IMR-90 (cell line): ENCODE measurements at places on chromosomes 2 and 18. TPM values are rescaled to one million over a fixed set of nuclear protein-coding genes. Genes with fewer than 3 reads are reported as not detected.

DNA sequence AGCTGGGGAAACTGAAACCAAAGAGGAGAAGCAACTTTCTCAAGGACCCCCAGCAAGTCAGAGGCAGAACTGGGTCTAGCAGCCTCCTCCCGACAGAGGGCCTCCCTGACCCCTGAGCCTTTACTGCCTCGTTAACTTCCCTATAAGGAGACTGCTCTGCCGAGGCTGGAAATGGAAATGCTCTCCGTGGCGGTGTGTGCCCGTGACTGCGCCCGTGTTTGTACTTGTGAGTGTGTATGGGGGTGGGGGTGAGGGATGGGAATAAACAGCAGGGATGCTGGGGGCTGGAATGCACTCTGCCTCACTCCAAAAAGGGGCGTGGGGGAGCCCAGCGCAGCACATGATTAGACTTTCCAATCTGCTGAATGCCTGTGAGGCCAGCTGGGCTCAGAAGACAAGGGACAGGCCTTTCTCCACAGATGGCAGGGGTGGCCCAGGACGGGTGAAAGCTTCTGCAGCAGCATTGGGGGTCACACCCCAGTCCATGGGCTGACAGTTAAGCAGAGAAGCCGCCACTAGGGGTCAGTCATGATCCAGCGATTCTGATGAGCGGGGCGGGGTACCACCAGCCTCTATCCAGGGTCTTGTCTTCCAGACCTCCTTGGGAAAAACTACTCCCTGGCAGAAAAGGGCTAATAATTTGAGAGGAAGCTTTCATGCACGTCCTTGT, 26.8 kb downstream of the MPHOSPH10 start:
- H3K4me3 ChIP-seq, result peak overlapping the region; percentile 26
- H3K27me3 ChIP-seq, result peaks cover 8% of the 10 kb centered on the region; the same call in 1 of the 2 replicates
- H3K27ac ChIP-seq, result no peak overlapping the region
- DNase-seq, result peak; percentile 18

The G6PC2 gene
- not detected in 2 replicates for polyA plus RNA-seq

The FIGN gene
- polyA plus RNA-seq, result 0.46 and 0.77 TPM in 2 replicates

GRCh38 chr18:8806100-8806797, 100.9 kb downstream of the MTCL1 start:
- H3K36me3 ChIP-seq, result peaks cover 46% of the 10 kb centered on the region
- no peak for DNase-seq
- no peak overlapping the region for H3K4me3 ChIP-seq
- peak overlapping the region; percentile 59; the same call in 1 of the 2 replicates for H3K27ac ChIP-seq
- H3K4me1 ChIP-seq, result peaks cover 32% of the 10 kb centered on the region

DNA sequence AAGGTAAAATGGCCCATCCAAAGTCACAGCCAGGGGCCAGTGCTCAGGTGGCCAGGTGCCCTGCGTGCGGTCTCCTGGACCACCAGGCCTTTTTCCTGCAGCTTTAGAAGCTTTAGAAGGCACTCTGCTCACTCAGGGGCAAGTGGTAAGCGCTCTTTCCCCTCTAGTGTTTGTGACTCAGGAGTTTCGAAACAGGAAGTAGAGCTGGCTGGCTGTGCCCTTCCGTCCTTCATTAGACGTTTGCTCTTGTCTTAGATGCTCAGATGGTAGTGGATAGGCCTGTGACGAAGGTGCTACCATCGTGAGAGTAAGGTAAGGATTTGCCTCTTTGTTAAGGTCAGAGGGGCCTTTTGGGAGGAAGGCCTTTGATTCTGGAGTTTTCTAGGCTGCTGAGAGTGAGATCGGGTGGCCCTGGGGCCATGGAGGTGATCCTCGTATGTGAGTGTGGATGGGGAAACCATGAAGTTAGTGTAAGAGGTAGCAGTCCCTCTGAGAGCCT, at the start of gene CASP8:
TSS of gene CASP8 (plus strand) at position 235 of the 499 bp plus-strand sequence. CDS start 5,951 bp downstream, outside the sequence.
- no peaks in the 10 kb centered on the region for H3K27me3 ChIP-seq
- H3K27ac ChIP-seq, result no peak within 1 kb of the TSS
- H3K4me1 ChIP-seq, result peaks cover 9% of the 10 kb centered on the region
- peak; percentile 53 for DNase-seq
- H3K4me3 ChIP-seq, result no peak within 1 kb of the TSS

GRCh38 chr18:76859474-76860339, 37.4 kb downstream of the ZNF236 start:
- H3K27me3 ChIP-seq, result no peaks in the 10 kb centered on the region
- H3K36me3 ChIP-seq, result peaks cover 11% of the 10 kb centered on the region
- H3K27ac ChIP-seq, result no peak overlapping the region

The SNORC gene
- 0.67 and 0.79 TPM in 2 replicates for polyA plus RNA-seq

DNA sequence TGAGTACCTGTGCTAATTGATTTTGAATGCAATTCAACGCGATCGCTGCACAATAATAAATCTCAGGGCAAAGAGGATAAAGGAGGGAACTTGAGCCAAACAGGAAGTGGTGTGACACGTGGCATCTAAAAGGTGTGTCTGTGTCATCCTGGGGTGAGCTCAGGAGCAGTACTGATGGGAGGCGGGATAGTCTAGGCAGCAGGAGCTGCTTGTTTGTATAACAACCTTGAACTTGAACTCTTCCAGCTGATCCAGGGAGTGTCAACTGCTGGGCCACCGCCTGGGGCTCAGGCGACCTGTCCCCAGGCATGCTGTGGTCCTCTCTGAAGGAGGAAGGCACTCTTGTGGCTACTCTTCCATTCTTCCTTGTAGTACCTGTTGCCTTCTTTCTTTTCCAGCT, 61.2 kb downstream of the BOD1L2 start:
- DNase-seq, result no peak
- H3K27ac ChIP-seq, result no peak overlapping the region
- no peak overlapping the region for H3K4me3 ChIP-seq
- H3K27me3 ChIP-seq, result peaks cover 5% of the 10 kb centered on the region
- H3K36me3 ChIP-seq, result no peaks in the 10 kb centered on the region
- no peaks in the 10 kb centered on the region for H3K4me1 ChIP-seq

DNA sequence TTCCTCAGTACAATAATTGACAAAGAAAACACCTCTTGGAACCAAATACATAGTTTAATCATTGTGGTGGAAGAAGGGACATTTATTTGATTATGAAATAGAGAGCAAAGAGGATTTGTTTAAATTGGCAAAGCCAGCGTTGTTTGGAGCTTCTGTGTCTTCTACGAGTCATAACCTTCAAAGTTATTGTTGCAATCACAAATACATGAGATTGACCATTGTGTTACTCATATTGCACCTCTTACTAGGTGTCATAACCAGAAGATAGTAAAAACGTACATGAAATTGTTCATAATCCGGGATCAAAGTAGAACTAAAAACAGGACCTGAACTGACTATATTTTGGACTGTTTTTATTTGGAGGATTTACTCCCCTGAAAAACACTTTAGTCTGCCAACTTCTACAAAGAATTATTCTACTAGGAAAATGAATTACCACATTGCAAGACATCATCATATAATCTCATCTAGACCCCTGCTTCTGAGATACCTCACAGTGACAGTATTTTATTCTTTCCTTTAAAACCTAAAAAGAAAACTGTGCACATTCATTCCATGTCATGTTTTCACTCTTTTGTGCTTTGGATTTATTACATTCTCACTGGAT, 151.7 kb upstream of the KLF7 start:
- H3K27ac ChIP-seq, result no peak overlapping the region
- DNase-seq, result peak; percentile 64
- H3K36me3 ChIP-seq, result no peaks in the 10 kb centered on the region
- no peaks in the 10 kb centered on the region for H3K27me3 ChIP-seq
- peaks cover 5% of the 10 kb centered on the region; the same call in 1 of the 2 replicates for H3K4me1 ChIP-seq
- no peak overlapping the region for H3K4me3 ChIP-seq

DNA sequence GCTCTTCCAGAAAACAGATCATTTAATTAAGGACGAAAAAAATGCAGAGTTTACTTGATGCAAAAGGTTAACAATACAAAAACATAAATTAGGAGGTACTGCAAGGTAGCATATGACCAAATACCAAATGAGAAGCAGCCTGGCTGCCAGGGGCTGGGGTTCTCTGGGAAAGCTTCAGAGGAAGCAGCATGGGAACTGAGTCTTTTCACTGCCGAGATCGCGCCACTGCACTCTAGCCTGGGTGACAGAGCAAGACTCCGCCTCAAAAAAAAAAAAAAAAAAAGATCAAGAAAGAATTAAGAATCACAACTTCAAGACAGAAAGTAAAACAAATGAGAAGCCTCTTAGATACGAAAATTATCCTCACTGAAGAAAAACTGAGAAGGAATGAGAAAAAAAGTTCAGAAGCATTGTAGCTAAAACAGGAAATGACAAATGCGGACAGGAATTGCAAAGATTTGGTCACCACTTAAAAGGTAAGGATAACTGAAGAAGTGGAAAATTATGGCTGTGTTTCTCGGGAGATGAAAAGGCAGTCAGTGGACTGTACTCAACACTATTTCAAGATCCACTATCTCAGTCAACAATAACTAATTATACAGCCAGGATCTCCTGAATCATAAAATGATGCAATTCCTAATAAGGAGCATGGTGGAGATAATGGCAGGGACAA, 4.3 kb downstream of the SEPTIN10 start:
- H3K4me3 ChIP-seq, result peak overlapping the region; percentile 5; the same call in 1 of the 2 replicates
- no peaks in the 10 kb centered on the region for H3K36me3 ChIP-seq
- H3K4me1 ChIP-seq, result peaks cover 17% of the 10 kb centered on the region
- H3K27ac ChIP-seq, result peak overlapping the region; percentile 47

The ANKRD53 gene
- 1.0 and 1.2 TPM in 2 replicates for polyA plus RNA-seq
